Kasumi-1 (cell line): ENCODE measurements at places on chromosomes 13 and 19.

DNA sequence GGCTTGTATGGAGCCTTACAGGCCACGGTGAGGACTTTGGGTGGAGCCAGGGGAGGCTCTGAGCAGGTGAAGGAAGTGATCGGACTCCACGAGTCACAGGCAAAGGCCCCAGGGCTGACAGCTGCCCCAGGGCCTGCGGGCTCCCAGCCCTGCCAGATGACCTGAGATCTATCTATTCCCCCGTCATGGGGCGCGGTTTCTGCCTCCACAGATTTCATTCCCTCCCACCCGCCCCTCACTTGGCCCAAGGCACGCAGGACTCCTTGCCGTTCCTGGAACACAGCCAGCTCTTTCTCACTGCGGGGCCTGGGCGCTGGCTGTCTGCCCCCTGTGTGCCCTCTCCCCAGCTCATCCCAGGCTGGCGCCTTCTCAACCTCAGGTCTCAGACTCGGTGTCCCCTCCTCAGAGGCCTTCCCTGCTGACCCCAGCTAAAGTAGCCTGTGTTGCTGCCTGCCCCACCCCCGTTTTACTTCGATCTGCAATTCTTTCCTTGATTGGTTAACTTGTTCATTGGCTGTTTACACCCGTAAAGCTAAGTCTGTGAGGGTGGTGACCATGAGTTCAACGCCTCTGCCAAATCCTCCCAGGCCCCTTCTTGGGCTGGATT, 13.9 kb upstream of the PAK4 start:
- no peak for DNase-seq

GRCh38 chr13:74193391-74193790, 59.2 kb upstream of the KLF12 start:
- no peak for DNase-seq

GRCh38 chr13:97226788-97227627, 4.9 kb downstream of the MBNL2 start:
- DNase-seq, result peak; percentile 37

DNA sequence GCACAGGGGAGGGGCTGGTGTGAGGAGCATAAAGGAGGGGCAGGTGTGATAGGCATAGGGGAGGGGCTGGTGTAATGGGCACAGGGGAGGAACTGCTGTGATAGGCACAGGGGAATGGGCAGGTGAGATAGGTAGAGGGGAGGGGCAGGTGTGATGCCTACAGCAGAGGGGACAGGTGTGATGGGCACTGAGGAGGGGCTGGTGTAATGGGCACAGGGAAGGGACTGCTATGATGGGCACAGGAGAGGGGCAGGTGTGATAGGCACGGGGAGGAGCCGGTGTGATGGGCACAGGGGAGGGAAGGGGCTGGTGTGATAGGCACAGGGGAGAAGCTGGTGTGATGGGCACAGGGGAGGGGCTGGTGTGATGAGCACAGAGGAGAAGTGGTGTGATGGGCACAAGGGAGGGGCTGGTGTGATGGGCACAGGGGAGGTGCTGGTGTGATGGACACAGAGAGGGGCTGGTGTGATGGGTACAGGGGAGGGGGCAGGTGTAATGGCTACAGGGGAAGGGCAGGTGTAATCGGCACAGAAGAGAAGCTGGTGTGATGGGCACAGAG, 39.5 kb upstream of the POP4 start:
- DNase-seq, result no peak

DNA sequence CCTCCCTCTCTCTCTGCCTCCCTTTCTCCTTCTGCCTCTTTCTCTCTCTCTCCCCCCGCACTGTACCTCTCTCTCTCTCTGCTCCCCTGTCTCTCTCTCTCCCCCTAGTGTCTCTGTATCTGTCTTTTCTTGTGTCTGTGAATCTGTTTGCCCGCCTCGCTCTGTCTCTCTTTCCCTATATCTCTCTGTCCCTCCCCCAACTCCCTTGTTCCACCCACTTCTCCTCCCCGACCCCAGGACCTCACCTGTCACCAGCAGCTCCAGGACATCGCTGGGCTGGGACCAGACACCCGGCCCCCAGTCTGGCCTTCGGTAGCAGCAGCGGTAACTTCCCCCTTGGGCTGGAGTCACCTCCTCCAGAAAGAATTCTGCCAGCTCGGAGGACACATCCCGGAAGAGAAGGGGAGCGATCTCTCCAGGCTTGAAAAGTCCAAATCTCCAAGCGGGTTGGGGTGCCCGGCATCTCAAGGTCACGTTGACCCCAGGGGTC, 3.9 kb downstream of the OSCAR start:
- DNase-seq, result peak; percentile 42

DNA sequence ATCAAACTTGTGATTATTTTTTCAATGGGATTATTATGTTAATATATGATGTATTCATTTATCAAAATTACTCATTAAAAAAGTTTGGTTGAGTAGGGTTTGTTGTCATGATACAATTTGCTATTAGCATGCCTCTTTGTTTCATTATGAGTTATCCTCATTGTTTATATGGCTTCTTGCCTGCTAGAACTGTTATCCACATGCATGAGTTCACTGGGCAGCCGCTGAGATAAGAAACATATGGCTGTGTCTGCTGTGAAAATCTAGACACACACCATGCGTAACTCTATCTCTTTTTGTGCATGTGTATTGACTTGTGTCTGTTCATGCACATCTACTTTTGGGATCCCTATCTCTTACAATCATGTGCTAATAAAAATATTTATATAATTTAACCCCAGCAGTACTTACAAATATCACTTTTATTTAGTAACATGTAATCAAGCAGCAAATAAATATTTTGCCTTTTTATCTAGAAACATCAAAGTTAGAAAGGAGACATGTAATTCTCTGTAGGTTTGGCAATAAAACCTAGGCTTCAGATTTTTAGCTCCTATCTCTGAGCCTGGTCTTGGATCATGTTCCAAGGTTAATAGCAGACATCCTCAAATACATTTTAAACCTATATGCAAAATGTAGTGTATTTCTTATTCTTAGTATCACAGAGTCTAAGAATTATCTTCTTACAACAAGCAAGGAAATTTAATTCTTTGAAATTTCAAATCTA, 11.2 kb upstream of the KLF12 start:
- no peak for DNase-seq

DNA sequence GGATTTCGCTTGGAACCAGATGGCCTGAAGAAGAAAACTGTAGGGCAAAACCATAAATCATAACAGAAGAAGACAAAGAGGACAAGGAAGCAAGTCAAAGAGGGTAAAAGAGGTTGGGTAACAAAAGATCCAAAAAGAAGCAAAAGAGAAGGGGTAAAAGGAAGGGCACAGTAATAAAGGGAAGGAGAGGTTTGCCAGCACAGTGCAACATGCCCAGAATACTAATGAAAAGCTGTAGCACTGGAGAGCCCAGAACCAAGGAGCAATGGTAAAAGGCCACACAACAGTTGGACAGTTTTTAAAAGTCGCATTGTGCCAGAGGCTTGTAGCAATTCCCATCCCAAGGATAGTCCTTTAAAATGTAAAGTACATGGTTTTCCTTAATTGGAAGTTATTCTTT, 506.6 kb downstream of the PCDH9 start:
- no peak for DNase-seq

DNA sequence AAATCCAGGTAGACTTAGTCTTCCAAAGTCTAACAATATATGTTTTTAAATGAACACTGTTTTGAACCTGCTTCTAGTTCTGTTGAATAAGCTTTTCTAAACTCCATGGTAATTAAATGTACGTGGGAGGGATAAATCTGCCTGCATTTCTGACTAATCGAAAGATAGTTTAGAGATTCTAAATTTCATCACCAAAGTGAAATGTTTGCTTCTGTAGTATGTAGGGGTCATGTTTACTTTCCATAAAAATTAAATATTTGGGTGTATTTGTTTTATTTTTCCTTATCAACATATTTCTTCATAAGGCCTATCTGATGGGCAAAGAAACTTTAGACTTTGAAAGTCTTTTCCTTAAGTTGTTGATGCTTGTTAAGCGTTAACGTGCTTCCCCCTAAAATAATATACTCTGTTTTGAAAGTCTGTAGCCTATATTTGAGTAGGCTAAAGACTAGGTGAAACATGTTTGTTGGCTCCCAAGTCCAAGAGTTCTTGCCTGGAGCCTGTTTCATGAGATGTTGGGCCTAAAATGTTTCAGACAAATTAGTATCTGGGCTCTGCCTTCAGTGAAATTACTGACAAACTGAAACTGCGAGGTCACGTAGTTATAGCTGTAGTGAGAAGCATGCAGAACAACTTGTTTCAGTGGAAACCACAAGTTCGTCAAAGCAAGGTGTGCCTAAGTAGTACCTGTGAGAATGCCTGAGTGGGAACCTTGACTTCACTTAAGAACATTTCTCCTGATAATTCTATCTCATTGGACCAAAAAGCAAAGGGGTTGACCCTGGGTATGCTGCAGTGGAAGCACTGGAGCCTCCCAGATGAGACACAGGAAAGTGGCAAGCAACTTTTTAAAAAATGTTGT, 126.2 kb downstream of the LMO7 start:
- no peak for DNase-seq

DNA sequence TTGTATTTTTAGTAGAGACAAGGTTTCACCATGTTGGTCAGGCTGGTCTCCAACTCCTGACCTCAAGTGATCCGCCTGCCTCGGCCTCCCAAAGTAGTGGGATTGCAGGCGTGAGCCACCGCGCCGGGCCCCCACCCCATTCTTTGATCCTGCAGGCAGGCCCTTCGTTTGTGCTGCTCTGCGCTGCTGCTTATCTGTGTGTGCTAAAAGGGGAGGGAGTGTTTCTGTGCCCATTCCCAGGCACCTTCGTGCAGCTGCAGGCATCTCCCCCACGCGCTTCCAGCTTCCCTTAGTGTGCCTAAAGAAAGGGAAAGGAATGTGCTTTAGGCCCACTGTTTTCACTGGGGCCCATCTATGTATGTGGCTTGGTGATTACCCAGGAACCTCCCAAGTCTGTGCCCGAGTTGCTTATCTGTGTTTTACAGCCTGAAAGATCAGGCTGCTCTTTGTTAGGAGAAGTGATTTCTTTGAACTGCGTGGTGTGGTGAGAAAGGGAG, 27.2 kb downstream of the EPN1 start:
- no peak for DNase-seq

DNA sequence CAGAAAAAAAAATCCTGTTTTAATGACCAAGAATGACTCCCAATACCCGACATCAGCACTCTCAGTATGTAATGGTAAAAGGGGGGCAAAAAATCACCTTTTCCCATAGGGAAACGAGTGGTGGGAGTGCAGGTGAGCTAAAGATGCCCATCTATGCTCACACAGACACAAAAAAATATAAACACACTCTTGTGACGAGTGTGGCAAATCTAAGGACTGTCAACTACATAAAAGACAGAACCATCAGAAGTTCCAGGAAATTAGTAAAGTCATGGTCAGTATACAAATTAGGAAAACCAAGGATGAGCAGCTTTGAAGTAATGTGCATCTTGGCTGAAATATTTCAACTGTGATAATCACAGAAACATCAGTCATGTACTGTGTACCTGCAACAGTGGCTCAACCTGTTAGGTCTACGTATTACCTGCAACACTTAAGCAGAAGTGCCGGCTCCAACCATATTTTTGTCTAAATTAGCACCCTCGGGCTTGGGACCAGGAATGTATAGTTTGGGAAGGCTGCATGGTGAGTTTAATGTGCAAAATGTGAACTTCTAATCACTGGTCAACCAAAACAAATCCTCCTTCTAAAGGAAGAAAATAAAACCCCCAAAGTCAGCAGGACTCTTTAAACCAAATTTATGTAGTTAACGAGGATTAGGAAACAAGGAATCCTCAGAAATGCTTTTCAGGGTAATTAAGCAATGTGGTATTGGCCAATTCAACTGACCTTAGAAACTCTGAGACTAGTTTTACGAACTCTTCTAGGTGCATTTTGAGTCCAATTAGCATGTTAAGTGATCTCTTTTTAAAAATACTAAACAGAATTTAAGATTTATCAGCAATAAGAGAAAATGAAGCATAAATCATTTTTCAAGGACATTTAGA, 24.3 kb downstream of the ANKRD10 start:
- no peak for DNase-seq
